ENCODE measurements at places on chromosomes 7 and 10.

- DNase-seq, result no peak
Measured at GRCh38 chr7:47988496-47989386, 9.3 kb upstream of the HUS1 start.

GRCh38 chr7:240887-241421, 48.6 kb downstream of the FAM20C start:
- DNase-seq, result no peak

- no peak for DNase-seq
Measured at GRCh38 chr7:121994625-121995410, 121.9 kb downstream of the PTPRZ1 start.

DNA sequence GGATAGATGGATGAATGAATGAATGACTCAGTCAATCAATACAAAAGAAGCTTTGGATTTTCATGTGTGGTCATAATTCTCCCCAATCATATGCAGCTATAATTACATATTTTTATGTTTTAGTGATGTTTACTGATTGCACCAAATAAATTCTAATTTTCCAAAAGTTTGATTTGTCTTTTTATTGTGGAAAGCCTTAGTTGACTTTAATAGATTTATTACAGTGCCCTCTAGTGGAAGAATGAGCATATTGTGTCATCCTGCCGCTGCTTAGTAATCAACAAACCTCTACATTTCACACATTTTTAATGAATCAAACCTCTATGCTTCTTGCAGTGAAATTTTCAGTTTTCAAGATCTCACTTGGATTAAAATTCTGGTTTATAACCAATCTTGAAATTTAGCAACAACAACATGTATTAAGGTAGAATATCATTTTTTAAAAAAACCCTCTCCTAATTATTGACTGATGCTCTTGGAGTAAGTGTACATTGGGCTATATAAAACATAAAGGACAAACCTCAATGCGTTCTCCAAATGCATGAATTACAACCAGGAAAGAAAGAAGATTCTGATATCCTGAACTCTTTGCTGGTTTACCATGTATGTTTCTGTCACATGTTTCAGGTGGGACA, 55.6 kb upstream of the PNLIP start:
- DNase-seq, result no peak

DNA sequence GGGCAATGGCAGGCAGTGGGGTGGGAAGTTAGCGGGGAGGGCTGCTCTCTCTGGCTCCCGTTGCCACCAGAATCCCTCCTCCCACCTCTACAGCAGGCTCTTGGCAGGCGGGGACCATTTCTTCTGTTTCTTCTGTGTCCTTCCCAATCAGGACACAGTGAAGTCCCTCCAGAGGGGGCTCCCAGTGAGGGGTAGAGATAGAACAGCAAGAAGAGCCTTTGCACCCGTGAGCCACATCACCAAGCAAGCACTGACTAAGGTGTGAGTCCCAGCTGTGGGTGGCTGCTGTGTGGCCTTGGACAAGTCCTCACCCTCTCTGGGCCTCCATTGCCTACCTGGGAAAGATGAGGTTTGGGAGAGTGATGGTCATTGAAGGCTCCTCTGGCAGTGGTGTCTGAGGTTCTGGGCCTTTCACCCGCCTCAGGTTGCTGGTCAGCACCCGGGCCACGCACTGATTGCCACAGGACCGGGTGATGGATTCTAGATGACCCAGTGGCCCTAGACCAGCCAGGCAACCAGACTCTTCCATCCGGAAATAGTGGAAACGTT, 26.0 kb upstream of the PCBD1 start:
- DNase-seq, result no peak

Measured in stimulated activated CD4-positive, alpha-beta T cell treated with anti-CD3 and anti-CD28 coated beads, TNF-alpha, amount 100 ng/mL, for 1 hour (primary cell).